Activated CD4-positive, alpha-beta T cell treated with anti-CD3 and anti-CD28 coated beads for 24 hours (primary cell): ENCODE measurements at places on chromosomes 7 and 10.

DNA sequence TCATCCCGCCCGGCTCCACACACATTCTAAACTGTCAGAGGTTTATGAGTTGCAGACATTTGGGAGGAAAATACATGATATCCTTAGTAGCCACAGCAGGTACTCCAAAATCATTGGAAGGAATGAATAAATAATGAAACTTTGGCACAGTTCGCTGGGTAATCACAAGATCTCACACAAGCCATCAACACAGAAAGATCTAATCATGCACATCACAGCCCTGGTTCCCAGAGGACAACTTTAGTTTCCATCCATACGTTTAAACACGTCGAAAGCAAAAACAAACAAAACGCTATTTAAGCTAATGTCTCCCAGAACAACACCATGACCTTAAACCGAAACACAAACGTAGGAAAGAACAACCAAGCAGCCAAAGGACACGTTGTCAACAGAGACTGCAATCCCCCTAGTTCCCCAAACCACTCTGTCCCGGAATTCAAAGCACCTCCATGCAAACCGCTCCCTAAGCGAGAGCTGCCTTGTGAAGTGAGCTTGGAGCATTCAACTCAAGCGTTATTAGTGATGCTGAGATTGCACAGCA lies 12.3 kb downstream of the SVIL start:
- DNase-seq = no peak

DNA sequence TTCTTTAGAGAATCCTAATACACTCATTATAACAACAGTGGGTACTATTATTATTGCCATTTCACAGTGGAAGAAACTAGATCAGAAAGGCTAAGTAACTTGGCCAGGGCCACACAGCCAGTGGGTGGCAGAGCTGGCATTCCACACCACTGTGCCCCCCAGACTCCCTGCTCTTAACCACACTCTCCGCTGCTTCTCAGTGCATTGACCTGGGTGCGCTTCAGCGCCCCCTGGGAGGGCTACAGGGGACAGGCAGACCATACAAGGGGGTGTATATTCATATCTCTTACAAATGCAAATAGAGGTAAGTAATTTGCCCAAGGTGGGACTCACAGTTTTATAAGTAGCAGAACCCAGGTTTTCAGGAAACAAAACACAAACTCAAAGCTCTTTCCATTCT lies 77.0 kb upstream of the NMT2 start:
- no peak for DNase-seq

GRCh38 chr7:28410628-28411531 lies 1.4 kb upstream of the CREB5 start:
- DNase-seq = no peak

DNA sequence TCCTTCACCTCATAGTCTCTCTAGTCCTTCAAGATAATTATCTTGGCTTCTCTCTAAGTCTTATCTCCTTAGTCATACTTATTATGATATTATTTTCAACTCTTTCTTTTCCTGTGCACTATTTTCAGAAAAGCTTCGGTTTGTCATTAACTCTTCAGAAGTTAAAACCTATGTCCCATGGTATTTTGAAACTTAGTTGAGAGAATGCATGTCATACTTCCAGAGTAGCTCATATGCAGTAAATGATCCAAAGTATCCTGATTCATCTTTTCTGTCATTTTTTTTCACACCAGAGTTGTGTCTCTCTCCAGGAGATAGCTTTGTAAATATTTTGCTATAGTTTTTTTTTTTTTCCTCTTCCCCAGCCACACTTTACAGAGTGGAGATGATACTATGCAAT lies 1008.6 kb downstream of the NRG3 start:
- no peak for DNase-seq

DNA sequence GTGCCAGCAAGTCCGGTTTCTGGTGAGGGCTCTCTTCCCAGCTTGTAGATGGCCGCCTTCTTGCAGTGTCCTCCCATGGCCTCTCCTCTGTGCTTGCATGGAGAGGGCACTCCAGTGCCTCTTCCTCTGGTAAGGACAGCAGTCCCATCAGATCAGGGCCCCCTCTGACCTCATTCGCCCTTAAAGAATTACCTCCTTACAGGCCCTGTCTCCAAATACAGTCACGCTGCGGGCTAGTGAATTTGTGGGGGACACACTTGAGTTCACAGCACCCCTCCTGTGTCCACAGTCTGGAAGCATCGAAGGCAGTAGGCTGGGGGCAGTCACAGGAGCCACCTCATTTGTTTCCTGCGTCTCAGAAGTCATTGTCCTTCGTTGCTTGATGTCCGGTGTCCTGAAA lies 54.6 kb downstream of the LHPP start:
- no peak for DNase-seq

- no peak for DNase-seq
Observed at GRCh38 chr7:94532676-94533075, 23.1 kb downstream of the CASD1 start.

GRCh38 chr10:82089327-82089726 lies 214.3 kb downstream of the NRG3 start:
- DNase-seq = no peak

DNA sequence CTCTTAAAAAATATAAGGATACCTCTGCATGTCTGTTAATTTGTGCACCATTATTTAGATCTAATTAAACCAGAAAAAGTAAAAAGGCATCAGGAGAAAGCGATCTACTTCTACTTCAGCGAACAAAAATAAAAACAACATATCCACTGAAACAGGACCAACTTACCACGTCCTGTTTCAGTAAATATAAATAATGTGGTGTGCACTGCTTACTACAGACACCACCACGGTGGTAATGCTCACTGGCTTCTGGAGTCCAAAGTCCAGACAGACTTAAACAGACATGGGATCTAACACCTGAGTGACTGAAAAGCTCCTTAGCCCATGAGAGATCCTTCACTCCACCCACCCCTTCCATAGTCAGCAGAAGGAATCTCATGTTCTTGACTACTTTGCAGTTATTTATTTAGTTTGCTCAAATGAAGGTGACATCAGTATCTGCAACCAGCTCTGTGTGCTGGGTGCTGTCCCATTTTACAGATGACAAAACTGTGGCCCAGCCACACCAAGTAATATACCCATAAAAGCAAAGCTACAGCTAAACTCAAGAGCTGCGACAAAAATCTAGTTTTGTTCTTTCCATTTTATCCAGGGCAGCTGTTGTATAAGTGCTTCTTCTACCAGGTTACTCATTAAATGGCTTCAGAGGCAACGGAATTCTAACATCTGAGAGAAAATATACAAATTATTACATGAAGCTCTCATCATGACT lies 62.1 kb upstream of the NCAPG2 start:
- no peak for DNase-seq

DNA sequence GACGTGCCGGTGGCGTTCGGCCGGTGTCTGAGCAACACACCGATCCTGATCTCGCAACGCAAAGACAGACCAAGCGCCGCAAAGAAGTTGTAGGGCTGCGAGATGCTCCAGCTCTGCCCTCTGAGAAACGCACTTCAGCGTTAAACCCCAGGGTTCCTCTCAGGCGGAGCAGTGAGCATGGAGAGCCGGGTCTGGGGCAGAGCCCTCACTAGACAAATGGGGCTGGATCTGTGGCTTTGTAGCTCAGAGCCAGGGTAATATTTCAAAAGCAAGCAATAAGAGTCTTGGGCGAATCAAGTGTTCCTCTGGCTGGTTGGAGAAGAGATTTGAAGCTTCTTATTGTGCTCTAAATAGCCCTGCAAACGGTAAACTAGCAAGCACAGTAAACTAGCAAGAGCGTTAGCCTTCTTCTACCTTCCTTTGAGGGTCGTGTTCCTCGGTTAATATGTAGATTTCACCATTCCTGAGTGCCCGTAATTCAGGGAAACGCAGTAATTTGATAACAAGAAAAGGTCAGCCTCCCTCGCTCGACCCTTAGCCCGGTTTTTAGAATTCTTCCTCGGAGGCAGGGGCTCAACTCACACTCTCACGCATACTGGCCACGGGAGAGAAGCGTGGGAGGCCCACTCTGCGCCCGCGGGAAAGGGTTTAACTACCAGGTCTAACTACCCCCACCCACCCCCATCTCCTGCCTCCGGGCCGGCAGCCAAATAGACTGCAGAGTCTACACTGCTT lies 6.7 kb downstream of the SKAP2 start:
- no peak for DNase-seq

DNA sequence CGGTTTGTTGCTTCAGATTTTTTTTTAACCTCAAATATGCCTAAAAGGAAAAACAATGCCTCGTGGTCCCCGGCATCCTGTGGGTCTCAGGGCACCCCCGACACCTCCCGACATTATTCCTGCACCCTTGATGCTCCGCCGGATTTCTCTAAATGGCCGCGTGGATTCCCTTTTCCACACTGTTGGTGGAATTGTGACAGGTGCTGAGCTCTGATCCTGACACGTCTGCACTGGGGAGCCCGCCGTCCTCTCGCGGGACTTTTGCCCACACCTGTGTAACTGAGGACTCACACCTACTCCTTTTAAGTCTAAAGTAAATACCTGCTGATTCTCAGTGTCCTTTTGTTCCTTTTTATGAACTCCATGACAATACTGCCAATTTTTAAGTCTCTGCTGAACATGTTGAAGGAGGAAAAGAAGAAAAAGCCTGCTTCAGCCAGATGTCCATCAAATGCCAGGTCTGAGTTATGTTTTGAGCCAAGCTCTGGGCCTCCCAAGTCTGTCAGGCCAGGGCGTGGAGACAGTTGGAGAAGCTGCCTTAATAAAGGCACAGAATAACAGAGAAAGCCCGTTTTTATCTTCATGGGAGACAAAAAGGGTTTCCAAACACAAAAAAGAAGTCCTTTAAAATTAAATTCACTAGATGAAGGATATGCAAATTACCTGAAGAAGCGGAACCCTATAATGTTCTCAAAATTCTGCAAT lies 568.2 kb downstream of the DNAJB6 start:
- DNase-seq = no peak

- DNase-seq = no peak
Observed at GRCh38 chr7:157177983-157178381, 39.3 kb downstream of the UBE3C start.
